ENCODE measurements at places on chromosomes 16 and 17. TPM values are rescaled to one million over a fixed set of nuclear protein-coding genes. Genes with fewer than 3 reads are reported as not detected.

DNA sequence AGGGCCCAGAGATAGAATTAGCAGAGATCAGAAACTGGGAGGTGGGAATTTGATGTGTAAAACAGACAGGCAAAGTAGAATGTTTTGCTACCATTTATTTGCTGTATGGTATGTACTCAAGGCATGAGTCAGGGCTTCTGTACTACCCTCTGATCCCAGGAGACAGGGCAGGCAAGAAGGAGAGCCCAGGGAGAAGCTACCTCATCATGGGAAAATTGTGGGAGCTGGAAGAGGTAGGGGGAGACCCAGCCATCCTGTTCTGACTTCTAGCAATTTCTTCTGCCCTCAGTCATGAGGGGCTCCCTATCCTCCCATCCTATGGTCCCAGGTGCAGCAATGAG lies 1.7 kb upstream of the PIGS start:
- no peak overlapping the region for H3K27ac ChIP-seq
- H3K27me3 ChIP-seq: no peaks in the 10 kb centered on the region
- no peaks in the 10 kb centered on the region for H3K36me3 ChIP-seq
- no peak for DNase-seq

GRCh38 chr17:46020023-46020761 lies 21.1 kb downstream of the STH start:
- DNase-seq: peak; percentile 77
- H3K4me3 ChIP-seq: no peak overlapping the region
- H3K27me3 ChIP-seq: no peaks in the 10 kb centered on the region
- peak overlapping the region; percentile 94 for H3K27ac ChIP-seq
- peaks cover 52% of the 10 kb centered on the region for H3K4me1 ChIP-seq

DNA sequence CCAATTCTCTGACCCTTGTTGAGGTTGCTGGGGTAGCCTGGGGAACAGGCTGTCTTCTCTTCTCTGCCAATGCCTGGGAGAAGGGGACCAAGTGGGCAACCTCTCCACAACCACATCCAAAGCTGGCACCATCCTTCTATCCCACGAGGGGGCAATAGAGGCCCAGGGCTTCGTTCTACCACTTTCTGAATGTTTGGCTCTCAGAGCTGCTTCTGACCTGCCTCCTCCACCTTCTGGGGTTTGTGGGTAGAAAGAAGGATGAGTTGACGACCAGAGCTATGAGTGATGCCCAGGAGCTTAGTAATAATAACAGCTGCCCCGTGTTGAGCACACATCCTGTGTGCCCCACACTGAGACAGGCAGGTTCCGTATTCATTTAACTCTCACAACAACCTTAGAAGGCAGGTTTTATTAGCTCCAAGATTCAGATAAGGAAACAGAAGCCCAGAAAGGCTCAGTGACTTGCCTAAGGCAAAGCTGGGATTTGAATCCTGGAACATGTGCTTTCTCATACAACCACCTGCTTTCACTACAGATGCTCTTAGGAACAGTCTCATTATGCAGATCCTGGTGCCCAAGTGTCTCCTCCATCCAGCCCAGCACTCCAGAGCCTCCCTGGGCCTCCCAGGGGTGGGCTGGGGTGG lies 11.1 kb downstream of the TSPOAP1 start:
- no peak overlapping the region for H3K4me3 ChIP-seq
- peak overlapping the region; percentile 71 for H3K27ac ChIP-seq
- peaks cover 34% of the 10 kb centered on the region for H3K4me1 ChIP-seq
- DNase-seq: peak; percentile 90

Gene RNF112
- total RNA-seq: 1.0 TPM

Gene MAP2K6
- total RNA-seq: 16.9 TPM

Gene RPL19
- total RNA-seq: 1,484 TPM
